Stimulated activated CD8-positive, alpha-beta memory T cell treated with anti-CD3 and anti-CD28 coated beads, Interleukin-4, amount 100 ng/mL, for 24 hours (primary cell): ENCODE measurements at places on chromosomes 16 and 17.

GRCh38 chr16:24977678-24978075 lies 37.5 kb downstream of the ARHGAP17 start:
- no peak for DNase-seq

DNA sequence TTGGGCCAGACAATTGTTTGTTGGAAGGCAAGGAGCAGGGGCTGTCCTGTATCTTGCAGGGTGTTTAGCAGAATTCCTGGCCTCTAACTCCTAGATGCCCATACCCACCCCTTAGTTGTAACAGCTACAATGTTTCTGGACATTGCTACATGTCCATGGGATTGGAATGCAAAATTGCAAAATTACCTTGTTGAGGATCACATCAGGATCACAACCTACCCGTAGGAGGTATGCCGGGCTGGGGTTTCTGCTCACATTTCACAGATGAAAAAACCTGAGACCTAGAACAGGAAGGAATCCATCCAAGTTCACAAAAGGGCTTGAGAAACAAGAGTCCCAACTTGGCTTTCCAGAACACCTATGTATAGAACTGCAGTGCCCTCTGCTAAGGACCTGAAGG lies 22.7 kb downstream of the NOG start:
- no peak for DNase-seq

GRCh38 chr17:1091900-1092299 lies 87.9 kb downstream of the ABR start:
- no peak for DNase-seq

DNA sequence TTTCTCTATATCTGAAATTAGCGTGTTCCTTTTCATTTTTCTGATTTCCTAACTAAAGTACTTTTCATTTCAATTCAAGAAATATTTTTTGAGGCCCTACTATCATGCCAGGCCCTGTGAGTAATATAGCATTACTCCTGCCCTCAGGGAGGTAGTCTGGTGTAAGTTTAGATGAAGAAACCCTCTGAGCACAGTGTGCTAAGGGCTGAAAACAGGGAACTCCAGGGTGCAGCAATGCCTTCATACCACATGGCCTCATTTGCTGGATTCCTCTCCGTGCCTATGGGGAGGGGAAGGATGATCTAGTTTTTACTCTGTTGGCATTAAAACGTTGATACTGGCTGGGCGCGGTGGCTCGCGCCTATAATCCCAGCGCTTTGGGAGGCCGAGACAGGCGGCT lies 4.7 kb downstream of the COQ9 start:
- DNase-seq, result no peak

DNA sequence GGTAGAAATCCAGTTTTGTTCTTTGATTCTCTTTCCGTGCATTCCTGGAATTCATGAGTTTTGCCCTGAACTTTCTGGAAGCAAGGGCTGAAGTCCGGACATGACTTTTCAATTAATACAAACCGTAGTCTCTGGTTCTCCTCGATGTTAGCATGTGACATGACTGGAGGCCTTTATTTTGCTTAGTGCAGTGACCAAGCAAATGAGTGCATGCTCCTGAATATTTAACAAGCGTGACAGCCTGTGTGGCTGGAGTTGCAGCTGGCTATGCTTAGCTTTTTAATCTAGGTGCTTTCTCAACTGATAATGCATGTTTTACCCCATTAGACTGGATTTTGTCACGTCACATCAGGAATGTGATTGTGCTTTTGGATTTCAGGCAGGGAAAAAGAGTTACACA lies 302.1 kb downstream of the MAP2K6 start:
- DNase-seq, result no peak

- no peak for DNase-seq
These were observed 296.6 kb downstream of the WWOX start for GRCh38 chr16:78396046-78396445.

DNA sequence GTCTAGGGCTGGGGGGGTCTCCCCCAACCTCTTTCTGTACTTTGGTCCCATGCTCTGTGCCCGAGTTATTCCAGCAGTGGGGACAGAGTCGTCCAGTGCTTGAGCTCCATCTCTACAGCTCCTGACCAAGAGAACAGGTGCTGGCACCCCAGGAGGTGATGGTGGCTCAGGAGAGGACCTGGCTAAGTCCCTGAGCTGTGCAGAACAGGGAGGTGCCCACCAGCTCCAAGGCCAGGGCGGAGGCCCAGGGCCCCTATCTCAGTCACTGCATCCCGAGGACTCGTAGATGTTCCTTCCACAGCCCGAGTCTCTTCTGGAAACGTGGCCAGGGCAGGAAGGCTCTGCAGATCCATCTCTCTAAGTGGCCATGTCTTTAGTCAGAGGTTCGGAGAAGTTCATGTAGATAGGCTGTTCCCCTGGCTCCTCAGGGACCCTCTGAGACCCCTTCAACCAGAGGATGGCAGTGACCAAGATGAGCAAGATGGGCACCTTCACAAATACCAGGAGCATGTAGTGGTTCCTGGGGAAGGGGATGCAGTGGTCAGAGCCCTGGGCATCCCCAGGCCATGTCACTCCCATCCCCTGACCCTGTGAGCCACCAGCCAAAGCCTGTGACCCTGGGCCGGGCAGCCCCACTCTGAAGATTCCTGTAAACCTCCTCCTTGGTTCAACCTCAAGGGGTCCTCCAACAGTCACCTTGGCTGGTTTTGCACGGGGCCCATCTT lies 8.7 kb downstream of the CD300LB start:
- DNase-seq, result no peak

DNA sequence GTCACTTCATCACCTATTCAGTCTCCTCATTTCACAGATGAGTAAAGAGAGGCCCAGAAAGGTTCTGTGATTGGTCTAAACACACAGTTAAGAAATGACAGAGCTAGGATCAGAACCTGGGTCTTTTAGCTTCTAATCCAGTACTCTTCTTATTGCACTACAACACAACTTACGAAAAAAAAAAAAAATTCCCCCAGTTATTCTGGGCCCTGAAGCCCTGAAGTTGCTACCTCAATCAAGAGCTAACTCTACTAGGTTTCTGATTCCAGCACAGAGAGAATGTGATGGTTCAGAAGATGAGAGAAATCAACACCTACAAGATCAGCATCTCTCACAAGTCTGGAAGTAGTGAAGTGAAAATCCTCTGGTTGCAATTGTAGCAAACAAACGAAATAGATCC lies 37.3 kb downstream of the GRB7 start:
- no peak for DNase-seq

GRCh38 chr16:73274140-73274539 lies 226.2 kb upstream of the ZFHX3 start:
- no peak for DNase-seq

DNA sequence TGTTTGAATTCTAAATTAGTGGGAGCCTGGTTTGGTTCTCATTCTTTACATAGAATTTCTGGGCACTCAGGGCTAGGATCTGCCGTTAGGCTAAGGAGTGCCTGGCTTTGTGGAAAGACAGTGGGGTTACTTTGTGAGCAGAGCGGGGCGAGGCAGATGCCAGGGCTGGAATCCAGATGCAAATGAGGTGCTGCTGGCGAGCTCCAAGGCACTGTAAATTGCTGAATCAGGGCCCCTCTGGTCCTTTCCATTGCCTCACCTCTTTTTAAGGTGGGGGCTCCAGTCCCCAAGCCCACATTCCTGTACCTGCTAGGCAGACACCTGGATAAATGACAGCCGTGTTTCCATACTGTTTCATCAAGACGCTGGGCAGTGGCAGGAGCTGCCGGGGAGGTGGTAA lies 33.8 kb downstream of the PIPOX start:
- no peak for DNase-seq

DNA sequence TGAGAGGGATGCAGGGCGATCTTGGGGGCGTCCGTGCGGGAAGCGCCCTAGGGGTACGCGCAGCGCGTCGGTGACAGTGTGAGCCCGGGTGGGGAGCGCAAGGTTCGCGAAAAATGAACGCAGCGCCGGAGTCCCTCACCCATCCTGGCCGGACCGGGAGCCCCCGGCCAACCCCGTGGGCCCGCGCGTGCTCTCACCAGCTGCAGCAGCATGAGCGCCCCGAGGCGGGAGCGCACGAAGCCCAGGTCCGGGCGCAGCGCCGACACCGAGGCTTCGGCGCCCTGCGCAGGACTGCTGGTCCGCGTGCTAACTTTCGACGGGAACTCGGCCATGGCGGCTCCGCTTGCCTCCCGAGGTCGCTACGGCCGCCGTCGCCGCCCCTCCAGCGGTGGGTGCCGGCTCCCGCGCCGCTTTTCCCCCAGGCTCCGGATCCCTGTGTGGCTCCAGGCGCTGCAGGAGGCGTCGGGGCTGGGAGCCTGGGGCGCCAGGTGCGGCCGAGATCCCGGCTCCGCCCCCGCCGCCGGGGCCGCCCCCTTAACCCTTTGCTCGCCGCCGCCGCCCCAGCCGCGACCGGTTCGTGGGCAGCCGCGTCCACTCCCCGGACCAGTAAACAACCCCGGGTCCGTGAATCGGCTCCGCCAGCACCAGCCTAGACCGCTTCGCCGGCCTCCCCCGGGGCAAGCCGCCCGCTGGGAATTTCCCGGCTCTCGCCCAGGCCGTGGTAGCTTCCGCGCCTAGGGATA lies at the start of gene PLLP:
Gene PLLP, minus strand, starts transcription at position 464 of the 743 bp plus-strand sequence. Its CDS starts 132 bp downstream, at position 332.
- no peak for DNase-seq

DNA sequence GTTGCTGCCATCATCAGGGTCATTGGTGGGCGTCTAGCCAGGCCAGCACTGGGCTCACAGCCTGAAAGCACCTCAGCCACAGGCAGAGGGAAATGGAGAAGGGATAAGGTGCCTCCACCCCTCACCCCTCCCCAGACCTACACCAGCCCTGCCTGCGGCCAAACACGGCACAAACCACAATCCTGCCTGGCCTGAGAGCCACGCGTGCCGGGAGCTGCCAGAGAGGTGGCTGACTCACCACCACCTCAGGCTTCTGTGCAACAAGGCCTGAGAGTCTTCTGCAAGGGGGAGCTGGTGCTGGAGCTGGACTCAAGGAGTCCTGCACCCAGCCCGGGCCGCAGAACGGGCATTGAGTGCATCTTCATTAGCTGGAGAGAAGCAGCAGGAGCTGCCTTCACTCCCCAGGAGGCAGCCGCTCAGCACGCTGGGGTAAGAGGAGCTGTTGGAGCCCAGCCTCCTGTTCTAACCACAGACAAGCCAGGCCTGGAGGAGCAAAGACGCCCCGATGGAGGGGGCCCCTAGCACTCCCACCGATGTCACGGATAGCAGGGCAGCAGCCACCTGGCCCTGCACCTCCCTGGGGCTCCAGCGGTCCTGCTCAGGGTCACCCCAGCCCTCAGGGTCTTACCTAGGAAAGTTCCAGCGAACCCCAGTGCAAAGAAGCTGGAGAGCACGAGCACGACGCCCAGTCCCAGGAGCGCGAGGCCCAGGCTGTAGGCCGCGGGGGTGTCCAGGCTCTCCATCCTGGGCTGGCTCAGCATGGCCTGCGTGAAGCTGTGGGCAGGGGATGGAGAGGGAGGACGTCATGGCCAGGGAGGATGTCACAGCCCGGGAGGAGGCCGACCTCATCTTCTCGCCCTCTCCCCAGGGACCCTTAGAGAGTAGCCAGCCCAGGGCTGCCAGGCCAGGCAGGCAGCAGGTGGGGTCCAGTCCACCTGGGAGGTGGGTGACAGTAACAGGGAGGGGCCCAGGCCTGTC lies 16.0 kb upstream of the RASD1 start:
- no peak for DNase-seq

GRCh38 chr16:56352351-56353053 lies 72.8 kb downstream of the AMFR start:
- DNase-seq, result no peak

DNA sequence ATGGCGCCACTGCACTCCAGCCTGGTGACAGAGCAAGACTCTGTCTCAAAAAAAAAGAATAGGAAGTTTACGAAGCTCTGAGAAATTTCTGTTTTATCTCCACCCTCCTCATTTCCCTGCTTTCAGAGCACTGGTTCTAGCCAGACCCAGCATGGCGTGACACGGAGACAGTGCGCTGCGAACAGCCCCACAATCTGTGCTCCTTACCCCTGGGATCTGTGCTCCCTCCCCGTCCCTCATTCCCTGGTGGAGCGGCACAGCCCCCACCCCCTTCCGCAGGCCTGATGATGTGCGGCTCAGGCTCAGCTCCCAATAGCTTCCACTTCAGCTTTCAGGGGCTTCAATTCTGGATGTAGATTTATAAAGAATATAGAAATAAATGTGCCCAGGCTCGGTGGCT lies 56.1 kb upstream of the ENDOV start:
- no peak for DNase-seq

DNA sequence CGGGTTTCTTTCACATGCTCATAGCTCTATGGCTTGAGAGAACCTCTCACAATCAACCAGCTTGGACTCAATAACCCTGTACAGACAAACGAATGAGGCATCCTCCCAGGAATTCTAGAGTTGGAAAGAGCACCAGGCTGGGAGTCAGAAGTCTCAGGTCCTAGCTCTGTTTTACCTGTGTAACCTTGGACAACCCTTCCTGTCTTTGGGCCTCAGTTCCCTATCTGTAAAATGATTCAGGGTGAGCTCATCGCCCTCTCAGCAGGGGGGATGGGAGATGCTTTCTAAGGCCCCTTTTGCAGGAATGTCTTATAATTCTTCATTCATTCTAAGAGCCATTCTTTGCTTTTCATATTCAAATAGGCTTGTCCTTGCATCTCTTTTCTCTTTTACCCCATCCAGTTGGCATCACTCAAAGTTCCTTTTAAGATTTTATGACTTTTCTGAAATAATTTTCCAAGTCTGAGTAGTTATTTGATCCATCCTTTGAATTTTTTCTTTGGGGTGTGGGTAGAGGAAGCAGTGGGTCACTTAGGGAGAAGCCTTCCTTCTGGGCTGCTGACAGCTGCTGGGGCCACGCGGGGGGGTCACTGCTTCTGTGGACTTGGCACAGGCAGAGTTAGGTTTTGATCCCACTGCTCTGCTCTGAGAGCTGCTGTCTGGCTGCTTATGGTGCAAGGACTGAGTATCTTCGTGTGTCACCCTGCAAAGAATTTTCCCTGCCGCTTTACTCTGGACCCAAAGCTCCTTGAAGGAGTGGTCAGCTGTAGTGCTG lies 102.7 kb downstream of the UTP18 start:
- no peak for DNase-seq

DNA sequence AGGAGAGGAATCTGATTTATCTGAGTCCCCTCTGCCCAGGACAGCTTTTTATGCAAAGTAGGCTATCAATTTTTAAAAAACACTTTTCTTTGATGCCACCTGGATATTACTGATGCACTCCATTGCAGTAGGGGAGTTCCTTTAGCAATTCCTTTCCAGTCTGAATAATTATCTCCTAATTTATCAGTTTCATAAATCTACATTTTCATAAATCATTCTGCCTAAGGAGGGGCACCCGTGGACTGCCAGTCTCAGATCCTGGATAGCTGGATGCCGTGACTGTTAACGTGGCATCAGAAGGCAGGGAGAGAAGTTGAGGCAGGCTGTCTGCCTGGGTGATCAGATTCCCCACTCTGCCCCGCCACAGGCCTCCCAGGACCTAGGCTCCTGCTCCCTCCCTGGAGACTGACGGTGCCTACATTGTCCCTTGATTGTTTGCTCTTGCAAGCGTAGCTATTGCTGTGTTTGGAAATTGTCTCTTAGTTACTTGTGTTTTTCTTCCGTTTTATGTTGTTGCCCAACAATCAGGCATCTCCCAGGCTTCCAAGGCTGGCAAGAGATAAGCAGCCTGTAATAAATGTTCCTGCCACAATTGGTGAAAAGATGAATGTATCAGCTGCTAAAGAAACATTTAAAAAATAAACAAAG lies 75.2 kb downstream of the KATNIP start:
- DNase-seq, result no peak

- DNase-seq, result no peak
These were observed 66.6 kb downstream of the SIAH1 start for GRCh38 chr16:48318630-48319029.

GRCh38 chr16:68069511-68070248 lies 15.5 kb upstream of the NFATC3 start:
- DNase-seq, result no peak
